ENCODE measurements at places on chromosomes 5 and 9. TPM values are rescaled to one million over a fixed set of nuclear protein-coding genes. Genes with fewer than 3 reads are reported as not detected.

PRUNE2 gene
- total RNA-seq = not detected

ADRB2 gene
- total RNA-seq = not detected

CENPK gene
- total RNA-seq = 58.6 TPM

CPLANE1 gene
- 21.9 TPM for total RNA-seq

PHF24 gene
- total RNA-seq = 0.11 TPM

PCDHGA12 gene
- 3.5 TPM for total RNA-seq

GLRA1 gene
- not detected for total RNA-seq

TRPM6 gene
- total RNA-seq = not detected

TMOD1 gene
- total RNA-seq = 0.09 TPM

PCDHGA9 gene
- total RNA-seq = 6.6 TPM

SLC6A7 gene
- not detected for total RNA-seq

LEAP2 gene
- 2.9 TPM for total RNA-seq

THOC3 gene
- total RNA-seq = 67.0 TPM

CYFIP2 gene
- 17.2 TPM for total RNA-seq

HAVCR1 gene
- total RNA-seq = not detected

IL33 gene
- total RNA-seq = 3.3 TPM

FAM78A gene
- 1.7 TPM for total RNA-seq

BRD9 gene
- total RNA-seq = 73.7 TPM

GOLGA1 gene
- total RNA-seq = 21.7 TPM

SPINK6 gene
- total RNA-seq = not detected

CCNI2 gene
- total RNA-seq = 0.11 TPM

GPRIN1 gene
- 16.7 TPM for total RNA-seq

FOXD4L5 gene
- total RNA-seq = 0.13 TPM

OSMR gene
- 28.6 TPM for total RNA-seq

ZNF658 gene
- total RNA-seq = 3.5 TPM

CDX1 gene
- total RNA-seq = not detected

PFN3 gene
- total RNA-seq = not detected

DCAF12 gene
- 39.6 TPM for total RNA-seq

PLEKHG4B gene
- total RNA-seq = 0.28 TPM

FRMD3 gene
- 0.98 TPM for total RNA-seq

FBXW11 gene
- total RNA-seq = 40.2 TPM

EFNA5 gene
- total RNA-seq = 16.7 TPM

ZNF462 gene
- total RNA-seq = 40.5 TPM

RFX3 gene
- 7.4 TPM for total RNA-seq

PKD2L2 gene
- not detected for total RNA-seq

FGF10 gene
- total RNA-seq = not detected

IL3 gene
- total RNA-seq = not detected

SHOC1 gene
- not detected for total RNA-seq

ERBIN gene
- 51.4 TPM for total RNA-seq

ENTREP1 gene
- total RNA-seq = not detected

TLR4 gene
- not detected for total RNA-seq

FBXL7 gene
- 5.9 TPM for total RNA-seq

PCDHGA7 gene
- 9.6 TPM for total RNA-seq

ANKRD33B gene
- total RNA-seq = 1.1 TPM

FAM200C gene
- 6.3 TPM for total RNA-seq

ECPAS gene
- 116 TPM for total RNA-seq

OR13C2 gene
- total RNA-seq = not detected

MUSK gene
- not detected for total RNA-seq

PFDN1 gene
- total RNA-seq = 94.1 TPM

All from A673 (cell line).